ENCODE measurements at places on chromosomes 7 and 10.
A peak's percentile ranks its signal among the peaks of the same experiment; 100 is the strongest.

- peak; percentile 11 for DNase-seq
Measured at GRCh38 chr10:63409465-63410027, 56.2 kb downstream of the JMJD1C start.

DNA sequence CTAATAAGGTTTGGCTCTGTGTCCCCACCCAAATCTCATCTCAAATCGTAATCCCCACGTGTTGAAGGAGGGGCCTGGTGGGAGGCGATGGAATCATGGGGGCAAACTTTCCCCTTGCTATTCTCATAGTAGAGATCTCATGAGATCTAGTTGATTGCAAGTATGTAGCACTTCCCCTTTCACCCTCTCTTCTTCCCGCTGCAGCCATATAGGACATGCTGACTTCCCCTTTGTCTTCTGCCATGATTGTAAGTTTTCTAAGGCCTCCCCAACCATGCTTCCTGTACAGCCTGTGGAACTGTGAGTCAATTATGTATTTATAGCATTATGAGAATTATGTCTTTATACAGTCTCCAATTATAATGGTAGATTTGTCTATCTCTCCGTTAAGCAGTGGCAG lies 594.5 kb downstream of the ACTR3B start:
- DNase-seq: no peak

DNA sequence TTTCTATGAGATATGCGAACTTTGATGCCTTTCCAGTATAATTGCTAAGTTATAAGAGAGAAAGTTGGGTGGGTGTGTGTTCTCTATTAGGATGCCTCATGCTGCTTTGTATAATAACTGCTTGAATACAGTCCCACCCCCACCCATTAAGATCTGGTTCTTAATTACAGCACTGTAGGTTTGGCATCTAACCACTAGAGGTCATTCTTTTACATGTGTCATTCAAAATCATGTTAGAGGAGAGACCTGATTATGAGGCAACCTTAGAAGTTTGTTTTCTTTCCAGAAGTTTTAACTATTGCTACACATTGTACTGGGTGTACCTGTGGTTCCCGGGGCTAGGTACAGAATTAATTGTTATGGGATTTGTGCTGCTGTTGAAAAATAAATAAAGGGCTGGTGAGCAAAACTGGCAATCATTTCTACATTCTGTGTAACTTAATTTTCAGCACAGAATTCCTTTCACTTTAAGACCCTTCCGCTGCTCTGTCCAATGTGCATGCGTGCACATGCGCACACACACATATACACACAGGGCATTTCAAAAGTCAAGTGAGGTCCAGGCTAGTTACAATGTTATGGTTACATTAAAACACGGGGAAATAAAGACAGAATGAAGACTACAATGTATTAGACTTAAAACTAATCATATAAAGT lies 1156.3 kb downstream of the SORCS3 start:
- no peak for DNase-seq

- no peak for DNase-seq
Measured at GRCh38 chr7:137952426-137952805, 49.5 kb downstream of the CREB3L2 start.

- no peak for DNase-seq
Measured at GRCh38 chr7:134789967-134790685, 10.7 kb downstream of the CALD1 start.

GRCh38 chr10:109433434-109433833 lies 489.9 kb downstream of the XPNPEP1 start:
- no peak for DNase-seq

DNA sequence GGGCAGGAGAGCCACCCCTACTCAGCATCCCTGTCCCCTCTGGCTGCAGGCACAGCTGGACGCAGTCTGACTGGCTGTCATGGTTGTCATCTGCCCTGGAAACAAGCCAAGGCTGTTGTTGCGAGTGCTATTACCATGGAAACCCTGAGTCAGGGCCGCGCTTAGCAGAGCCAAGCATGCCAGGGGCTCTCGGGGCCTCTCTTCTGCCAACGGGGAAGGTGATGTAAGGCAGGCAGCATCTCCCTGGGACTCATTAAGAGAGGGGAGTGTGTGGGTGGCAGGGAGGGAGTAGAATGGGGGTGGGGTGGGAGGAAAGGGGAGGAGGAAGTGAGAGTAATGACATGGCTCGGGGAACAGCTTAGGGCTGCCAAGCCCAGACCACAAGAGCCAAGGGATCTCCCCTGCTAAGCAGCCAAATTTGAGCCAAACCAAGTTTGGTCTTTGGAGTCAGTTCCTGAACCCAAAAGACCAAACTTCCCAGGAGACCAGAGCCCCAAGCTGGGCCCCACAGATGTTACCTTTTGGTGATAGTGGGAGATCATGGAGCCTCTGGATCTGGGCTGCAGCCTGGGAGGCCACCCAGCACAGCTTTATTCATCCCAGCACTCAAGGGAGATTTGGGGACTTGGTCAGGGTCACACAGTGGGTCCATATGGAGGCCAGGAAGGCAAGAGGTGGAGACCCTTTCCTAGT lies 67.6 kb downstream of the TMEM130 start:
- no peak for DNase-seq

GRCh38 chr7:66974986-66975590 lies 20.3 kb downstream of the SBDS start:
- DNase-seq: no peak

DNA sequence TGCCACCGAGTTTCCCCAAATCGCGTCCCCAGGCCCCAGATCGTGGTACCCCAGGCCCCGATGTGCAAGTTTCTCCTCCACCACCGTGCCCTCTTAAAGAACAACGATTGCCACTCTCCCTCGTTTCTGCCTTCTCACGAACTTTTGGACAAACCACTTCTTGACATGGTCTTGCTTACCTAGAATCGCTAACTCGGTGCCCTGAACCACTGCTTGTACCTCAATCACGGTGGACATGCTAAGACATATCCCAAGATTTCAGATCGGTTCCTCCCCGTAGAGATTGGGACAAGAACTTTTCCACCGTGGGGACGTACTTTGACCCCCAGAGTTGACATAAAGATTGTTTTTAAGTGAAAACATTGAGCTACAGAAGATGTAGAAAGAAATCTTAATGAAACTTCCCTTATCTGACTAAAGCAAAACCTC lies 477 bp upstream of the ZC3HAV1 start:
- DNase-seq: no peak

DNA sequence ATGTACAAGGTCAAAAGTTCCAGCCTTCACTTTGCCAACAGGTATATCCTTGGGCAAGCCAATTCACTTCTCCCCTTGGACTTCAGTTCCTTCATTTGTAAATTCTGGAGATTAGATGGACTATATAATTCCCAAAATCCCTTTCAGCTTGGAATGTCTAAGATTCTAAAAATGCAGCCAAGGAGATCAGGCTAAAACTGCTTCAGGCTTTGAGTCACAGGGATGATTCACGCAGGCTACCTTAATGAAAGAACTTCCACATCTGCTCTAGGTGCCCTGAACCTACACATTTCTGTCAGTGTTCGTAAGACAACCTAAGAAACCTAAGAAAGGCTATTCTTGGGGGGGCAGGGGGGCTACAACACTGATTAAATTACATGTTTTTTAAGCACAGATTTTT lies 7.1 kb downstream of the CPVL start:
- DNase-seq: no peak

GRCh38 chr10:25059990-25060389 lies 43.6 kb downstream of the THNSL1 start:
- DNase-seq: peak; percentile 49

DNA sequence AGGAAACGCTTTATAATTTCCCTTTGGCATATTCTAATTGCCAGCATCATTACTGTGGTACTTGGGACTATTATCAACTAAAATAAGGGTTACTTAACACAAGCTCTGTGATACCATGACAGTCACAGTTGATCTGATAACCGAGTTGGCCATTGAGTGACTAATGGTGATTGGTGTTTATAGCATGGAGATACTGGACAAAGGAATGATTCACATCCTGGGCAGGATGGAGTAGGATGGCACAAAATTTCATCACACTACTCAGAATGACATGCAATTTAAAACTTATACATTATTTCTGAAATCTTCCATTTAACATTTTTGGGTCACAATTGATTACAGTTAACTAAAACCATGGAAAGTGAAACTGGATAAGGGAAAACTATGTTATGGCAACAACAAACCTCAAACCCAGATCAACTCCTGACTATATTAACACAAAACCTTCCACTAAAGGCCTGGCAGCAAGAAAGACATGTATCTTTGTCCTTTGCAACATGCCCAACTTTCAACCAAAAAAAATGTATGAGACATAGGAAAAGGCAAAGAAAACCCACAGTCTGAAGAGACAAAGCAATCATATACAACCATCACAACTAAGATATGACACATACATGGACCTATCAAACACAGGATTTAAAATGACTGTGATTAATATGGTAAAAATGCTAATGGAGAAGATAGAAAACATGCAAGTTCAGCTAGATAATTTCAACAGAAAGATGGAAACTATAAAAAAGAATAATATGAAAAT lies 208.5 kb upstream of the NRP1 start:
- DNase-seq: no peak

DNA sequence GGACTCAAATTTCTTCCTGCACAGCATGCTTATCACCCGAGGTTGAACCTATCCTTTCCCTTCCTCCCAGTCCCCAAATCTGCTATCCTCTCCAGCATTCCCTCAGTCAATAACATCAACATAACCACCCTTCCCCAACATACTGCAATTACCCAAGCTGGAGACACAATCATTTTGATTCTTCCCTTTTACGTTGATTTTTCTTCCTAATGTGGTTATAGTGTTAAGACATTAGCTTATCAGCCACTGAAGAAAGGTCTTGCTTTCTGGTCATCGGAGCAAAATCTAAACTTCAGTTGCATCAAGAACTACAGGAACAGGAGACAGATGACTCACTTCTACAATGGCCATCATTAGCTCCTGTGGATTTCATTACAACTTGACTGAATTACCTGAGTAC lies 3.5 kb upstream of the HBP1 start:
- DNase-seq: no peak

- no peak for DNase-seq
Measured at GRCh38 chr7:73879977-73880681, 19.2 kb downstream of the TMEM270 start.

- no peak for DNase-seq
Measured at GRCh38 chr10:87622314-87623004, 37.2 kb upstream of the PAPSS2 start.

GRCh38 chr7:30881448-30881847 lies 30.2 kb upstream of the AQP1 start:
- no peak for DNase-seq
